ENCODE measurements at places on chromosomes 1 and 21. TPM values are rescaled to one million over a fixed set of nuclear protein-coding genes. Genes with fewer than 3 reads are reported as not detected.

CHI3L1 gene
- total RNA-seq = 0.08 TPM

KRTAP19-1 gene
- 0.34 TPM for total RNA-seq

HES3 gene
- total RNA-seq = not detected

PBX1 gene
- total RNA-seq = 1.9 TPM

ITSN1 gene
- 10.9 TPM for total RNA-seq

KCNQ4 gene
- 0.11 TPM for total RNA-seq

NTRK1 gene
- 0.53 TPM for total RNA-seq

C1orf226 gene
- total RNA-seq = 1.8 TPM
